ENCODE measurements at places on chromosomes 3 and 15. TPM values are rescaled to one million over a fixed set of nuclear protein-coding genes. Genes with fewer than 3 reads are reported as not detected.
A peak's percentile ranks its signal among the peaks of the same experiment; 100 is the strongest.

Gene ALG1L2
- 0.50 TPM for total RNA-seq

GRCh38 chr3:45347315-45348000, 40.9 kb upstream of the LARS2 start:
- no peak overlapping the region for H3K27ac ChIP-seq
- no peaks in the 10 kb centered on the region for H3K4me1 ChIP-seq
- no peaks in the 10 kb centered on the region for H3K36me3 ChIP-seq
- H3K27me3 ChIP-seq, result no peaks in the 10 kb centered on the region

- no peak overlapping the region for H3K27ac ChIP-seq
Measured at GRCh38 chr3:126361211-126361610, 4.0 kb upstream of the KLF15 start.

Gene SLC2A2
- not detected for total RNA-seq

Gene ECE2
- total RNA-seq, result not detected

DNA sequence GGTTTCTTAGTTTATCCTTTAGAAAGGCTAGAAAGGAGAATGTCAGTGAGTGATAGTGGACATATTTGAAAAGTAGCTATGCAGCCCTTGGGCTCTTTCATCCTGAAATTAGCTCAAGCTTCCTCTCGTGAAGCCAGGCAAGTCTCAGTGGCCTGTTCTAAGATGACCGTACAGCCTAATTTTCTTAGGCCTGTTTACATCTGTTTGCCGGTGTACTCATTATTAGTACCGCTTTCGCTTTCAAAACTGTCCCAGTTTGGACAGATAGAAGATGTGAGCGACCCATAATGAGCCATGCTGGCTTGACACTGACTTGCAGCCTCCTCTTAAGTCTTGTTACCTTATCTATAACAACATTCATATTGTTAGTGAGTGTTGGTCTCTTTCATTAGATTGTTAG, 5.7 kb upstream of the ARL14 start:
- no peaks in the 10 kb centered on the region for H3K27me3 ChIP-seq
- peak; percentile 47 for DNase-seq
- H3K4me3 ChIP-seq, result peak overlapping the region; percentile 10
- no peaks in the 10 kb centered on the region for H3K36me3 ChIP-seq
- no peak overlapping the region for H3K27ac ChIP-seq

Gene NR2E3
- 0.77 TPM for total RNA-seq

Gene VGLL3
- 53.7 TPM for total RNA-seq

DNA sequence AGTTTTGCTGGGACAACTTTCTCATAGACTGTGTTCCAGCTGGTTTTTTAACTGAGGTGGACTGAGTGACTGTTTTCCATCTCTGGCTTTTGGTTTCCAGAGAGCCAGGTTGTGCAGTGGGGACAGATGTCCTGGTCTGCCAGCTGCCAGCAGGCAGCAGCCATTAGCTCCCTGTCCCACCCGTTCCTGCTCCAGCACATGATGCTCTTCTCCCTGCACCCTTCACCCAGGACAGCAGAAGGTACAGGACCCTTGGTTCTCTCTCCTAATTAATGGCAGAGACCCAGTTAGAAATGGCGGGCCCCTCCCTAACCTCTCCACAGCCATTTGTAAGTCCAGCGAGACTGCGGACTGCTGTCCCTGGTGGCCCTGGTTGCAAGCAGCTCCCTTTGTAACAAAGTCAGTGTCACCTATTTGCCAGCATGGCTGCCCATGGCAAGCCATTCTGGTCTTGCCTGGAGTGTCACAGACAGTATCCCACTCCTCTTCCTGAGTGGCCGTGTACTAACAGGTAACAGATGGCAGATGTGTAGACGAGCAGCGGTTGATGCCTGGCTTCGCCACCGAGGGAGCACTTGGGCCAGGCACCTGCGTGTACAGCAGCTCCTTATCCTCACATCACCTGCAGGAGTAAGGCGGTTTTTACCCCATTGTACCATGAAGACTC, 148.3 kb downstream of the DNAJB8 start:
- H3K4me3 ChIP-seq, result no peak overlapping the region
- H3K36me3 ChIP-seq, result no peaks in the 10 kb centered on the region
- no peak overlapping the region for H3K27ac ChIP-seq
- H3K27me3 ChIP-seq, result no peaks in the 10 kb centered on the region
- no peak for DNase-seq
- no peaks in the 10 kb centered on the region for H3K4me1 ChIP-seq

DNA sequence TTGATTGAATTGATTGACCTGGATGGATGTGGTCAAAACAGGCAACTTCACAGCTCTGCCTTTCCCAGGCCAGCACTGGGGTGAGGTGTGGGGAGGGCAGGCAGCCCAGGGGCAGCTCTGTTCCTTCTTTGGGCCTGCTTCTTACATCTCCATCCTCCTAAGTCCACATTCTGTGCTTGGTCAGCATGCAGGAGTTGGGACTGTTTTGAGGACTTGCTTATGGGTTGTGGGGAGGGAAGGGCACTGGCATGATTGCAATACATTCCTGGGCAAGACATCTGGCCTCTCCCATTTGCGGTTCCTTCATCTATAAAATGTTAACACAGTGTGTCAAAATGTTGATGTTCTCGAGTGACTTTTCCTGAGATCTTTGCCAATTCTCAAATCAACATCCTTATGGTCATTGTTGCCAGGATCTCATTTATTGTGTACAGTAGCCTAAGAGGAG, 84.1 kb downstream of the ST6GAL1 start:
- H3K36me3 ChIP-seq, result no peaks in the 10 kb centered on the region
- no peaks in the 10 kb centered on the region for H3K4me1 ChIP-seq
- no peak overlapping the region for H3K27ac ChIP-seq
- DNase-seq, result no peak
- H3K4me3 ChIP-seq, result no peak overlapping the region

DNA sequence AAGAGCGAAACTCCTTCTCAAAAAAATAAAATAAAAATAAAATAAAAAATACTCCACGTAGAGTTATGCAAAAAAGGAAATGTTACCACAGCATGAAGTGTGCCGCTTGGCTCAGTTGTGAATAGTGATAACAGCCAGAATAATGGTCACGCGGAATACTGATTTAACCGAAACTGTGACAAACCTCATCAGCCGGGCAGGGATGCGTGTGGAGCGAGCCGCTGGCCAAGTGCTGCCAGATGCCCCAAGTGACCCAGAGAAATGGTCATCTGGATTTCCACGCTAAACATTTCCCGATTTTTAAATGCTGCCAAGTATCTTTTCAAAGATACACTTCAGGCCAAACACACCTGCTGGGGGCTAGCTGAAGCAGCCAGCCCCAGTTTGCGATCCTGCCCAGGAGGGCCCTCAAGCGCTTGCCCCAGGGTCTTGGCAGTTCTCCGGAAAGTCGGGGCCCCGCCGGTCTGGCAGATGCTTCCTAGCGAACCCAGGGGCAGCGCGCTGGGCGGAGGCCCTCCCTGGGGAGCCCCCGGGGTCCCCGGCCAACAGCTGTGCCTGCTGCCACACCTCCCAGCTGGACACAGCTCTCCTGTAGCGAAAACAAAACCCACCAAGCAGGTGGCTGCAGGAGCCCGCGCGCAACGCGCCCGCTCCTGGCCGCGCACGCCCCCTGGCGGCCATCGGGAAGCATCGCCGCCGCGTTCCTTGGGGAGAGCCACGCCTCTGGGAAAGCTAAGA, 35.1 kb downstream of the CMTM6 start:
- H3K36me3 ChIP-seq, result peaks cover 1% of the 10 kb centered on the region
- peak; percentile 45 for DNase-seq
- H3K27me3 ChIP-seq, result no peaks in the 10 kb centered on the region
- no peak overlapping the region for H3K27ac ChIP-seq

Gene MAP1A
- total RNA-seq, result 70.4 TPM

Gene GNB4
- 49.6 TPM for total RNA-seq

DNA sequence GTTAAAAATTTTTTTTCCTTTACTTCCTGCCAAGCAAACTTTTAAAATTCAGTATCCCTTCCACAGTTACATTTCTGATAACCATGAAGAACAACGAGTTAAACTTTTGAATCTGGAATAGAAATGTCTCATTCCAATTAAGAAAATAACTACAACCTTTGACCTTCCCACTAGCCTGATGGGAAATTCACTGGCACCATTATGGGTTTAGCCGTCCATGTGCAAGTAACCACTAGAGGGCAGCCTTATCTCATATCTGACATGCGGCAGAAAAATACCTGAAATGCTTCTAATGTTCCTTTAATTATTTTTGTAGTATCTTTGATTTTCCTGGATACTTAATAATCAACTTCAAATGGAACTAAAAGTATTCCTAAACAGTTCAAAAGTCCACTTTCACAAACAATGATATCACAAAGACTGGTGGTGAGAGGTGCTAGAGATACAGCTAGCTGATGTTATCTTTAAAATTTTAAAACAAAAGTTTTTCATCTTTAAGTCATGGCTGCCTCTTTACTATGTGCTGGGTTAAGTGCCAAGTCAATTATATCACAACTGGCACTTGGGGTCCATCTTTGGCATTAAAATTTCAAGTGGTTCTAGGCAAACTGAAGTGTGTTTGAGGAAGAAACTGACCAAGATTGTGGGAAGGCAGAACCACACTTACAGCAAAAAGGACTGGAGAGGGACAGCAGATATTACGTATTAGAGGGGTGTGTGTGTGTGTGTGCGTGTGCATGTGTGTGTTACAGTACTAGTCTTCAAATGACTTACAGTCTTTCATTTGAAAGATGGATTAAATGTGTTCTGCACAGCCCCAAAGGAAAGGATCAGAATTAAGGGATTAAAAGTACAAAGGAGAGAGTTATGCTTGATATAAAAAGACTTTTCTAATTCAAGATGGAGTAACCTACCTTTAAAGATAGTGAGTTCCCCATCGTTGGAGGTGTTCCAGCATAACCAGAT, 107.1 kb upstream of the ICE2 start:
- no peaks in the 10 kb centered on the region for H3K4me1 ChIP-seq
- DNase-seq, result peak; percentile 56
- no peaks in the 10 kb centered on the region for H3K27me3 ChIP-seq
- H3K4me3 ChIP-seq, result no peak overlapping the region

- no peak overlapping the region for H3K27ac ChIP-seq
- no peak for DNase-seq
- H3K36me3 ChIP-seq, result no peaks in the 10 kb centered on the region
- H3K27me3 ChIP-seq, result no peaks in the 10 kb centered on the region
- no peak overlapping the region for H3K4me3 ChIP-seq
Measured at GRCh38 chr3:114622001-114622400, 328.2 kb downstream of the TIGIT start.

DNA sequence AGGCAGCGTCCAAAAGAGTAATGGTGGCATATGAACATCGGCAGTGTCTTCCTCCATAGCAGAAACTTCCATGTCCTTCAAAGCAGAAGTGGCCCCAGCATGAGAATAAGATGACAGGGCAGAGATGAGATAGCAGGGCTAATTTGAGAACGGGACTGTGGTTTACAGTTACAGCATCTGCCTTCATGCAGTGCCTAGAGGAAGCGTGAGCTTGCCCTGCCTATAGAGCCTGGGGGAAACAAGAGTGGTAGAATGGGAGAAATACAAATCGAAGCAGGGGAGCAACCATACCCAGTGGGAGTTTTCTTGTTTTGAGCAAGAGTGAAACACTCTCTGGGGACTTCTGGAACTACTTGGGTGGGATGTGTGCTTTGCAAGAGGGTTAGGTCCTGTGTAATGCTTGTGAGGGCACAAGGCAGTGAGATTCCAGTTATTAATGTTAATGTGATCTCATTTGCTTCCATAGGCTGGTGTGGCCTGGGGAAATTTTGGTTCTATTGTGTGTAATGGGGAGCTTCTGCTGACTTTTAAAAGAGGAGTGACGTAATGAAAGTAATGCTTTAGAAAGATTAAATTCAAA, 616.9 kb downstream of the ZIC1 start:
- H3K27me3 ChIP-seq, result no peaks in the 10 kb centered on the region
- H3K4me3 ChIP-seq, result no peak overlapping the region
- no peaks in the 10 kb centered on the region for H3K36me3 ChIP-seq

- H3K4me3 ChIP-seq, result no peak overlapping the region
- H3K27ac ChIP-seq, result no peak overlapping the region
- no peaks in the 10 kb centered on the region for H3K4me1 ChIP-seq
- no peak for DNase-seq
- H3K27me3 ChIP-seq, result no peaks in the 10 kb centered on the region
- H3K36me3 ChIP-seq, result no peaks in the 10 kb centered on the region
Measured at GRCh38 chr3:59605944-59606534, 556.2 kb upstream of the CFAP20DC start.

Gene RETNLB
- not detected for total RNA-seq

Gene MST1R
- 1.5 TPM for total RNA-seq
